ENCODE measurements at places on chromosomes 2 and 18. TPM values are rescaled to one million over a fixed set of nuclear protein-coding genes. Genes with fewer than 3 reads are reported as not detected.

Gene GAL3ST2
- not detected for total RNA-seq

GRCh38 chr2:236501026-236501425 is 68.6 kb upstream of the ACKR3 start:
- H3K4me3 ChIP-seq = no peak overlapping the region
- no peaks in the 10 kb centered on the region for H3K36me3 ChIP-seq
- DNase-seq = no peak
- H3K4me1 ChIP-seq = no peaks in the 10 kb centered on the region
- no peaks in the 10 kb centered on the region for H3K27me3 ChIP-seq

DNA sequence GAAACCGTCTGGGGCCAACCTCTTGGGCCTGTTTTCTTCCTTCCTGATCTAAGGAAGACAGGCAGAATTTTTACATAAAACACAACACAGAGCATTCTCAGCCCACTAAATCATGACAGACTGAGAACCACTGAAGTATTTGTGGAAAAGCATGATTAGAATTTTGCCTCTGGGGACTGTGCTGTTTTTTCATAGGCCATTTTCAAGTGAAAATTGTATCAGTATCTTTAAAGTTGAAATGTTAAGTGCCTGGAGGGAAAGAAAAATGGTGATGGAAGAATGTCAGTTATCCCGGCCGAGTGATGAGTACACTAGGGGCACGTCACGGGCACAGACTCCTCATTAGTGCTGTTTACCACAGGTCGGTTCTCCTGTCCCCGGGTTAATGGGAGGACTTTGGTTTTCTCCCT is 36.9 kb downstream of the EHD3 start:
- H3K27ac ChIP-seq = no peak overlapping the region
- peaks cover 2% of the 10 kb centered on the region for H3K4me1 ChIP-seq
- H3K27me3 ChIP-seq = no peaks in the 10 kb centered on the region
- no peak for DNase-seq

- no peak for DNase-seq
- H3K4me3 ChIP-seq = no peak overlapping the region
- H3K36me3 ChIP-seq = no peaks in the 10 kb centered on the region
- H3K4me1 ChIP-seq = no peaks in the 10 kb centered on the region
Measured at GRCh38 chr2:70928366-70928765, 7.3 kb upstream of the ATP6V1B1 start.

DNA sequence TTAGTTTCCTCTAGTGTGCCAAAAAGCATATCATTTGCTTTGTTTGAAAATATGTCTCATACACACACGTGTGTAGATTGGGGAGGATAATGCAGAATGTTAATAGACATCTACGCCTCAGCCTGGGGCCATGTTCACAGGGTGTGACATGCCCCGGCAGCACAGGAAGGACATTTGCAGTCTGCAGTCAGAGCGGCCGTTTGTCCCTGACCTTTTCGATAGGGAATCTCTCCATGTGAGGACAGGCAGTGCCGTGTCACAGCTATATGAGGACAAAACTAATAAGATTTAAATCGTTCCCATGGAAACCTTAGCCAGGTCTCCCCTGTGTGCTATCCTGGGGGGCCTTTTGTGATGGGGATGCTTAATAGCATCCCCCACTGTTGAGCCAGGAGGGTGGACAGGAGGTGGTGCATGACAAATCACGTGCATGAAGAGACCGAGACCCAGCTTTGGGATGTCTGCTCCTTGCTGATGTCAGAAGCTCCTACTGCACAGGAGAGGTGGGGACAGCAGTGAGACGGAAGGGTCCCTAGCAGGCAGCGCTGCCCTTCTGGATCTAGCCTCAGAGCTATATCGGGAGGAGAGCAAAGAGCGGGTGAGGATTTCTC is 100.6 kb downstream of the RNF144A start:
- H3K4me1 ChIP-seq = no peaks in the 10 kb centered on the region
- H3K36me3 ChIP-seq = no peaks in the 10 kb centered on the region
- H3K27ac ChIP-seq = no peak overlapping the region
- H3K4me3 ChIP-seq = no peak overlapping the region

Gene CCDC178
- not detected for total RNA-seq

Gene TUBA3E
- not detected for total RNA-seq

GRCh38 chr2:3493615-3494007 is 25.7 kb downstream of the ADI1 start:
- H3K4me1 ChIP-seq = peaks cover 8% of the 10 kb centered on the region
- H3K4me3 ChIP-seq = no peak overlapping the region
- no peaks in the 10 kb centered on the region for H3K27me3 ChIP-seq
- H3K27ac ChIP-seq = no peak overlapping the region
- H3K36me3 ChIP-seq = no peaks in the 10 kb centered on the region

DNA sequence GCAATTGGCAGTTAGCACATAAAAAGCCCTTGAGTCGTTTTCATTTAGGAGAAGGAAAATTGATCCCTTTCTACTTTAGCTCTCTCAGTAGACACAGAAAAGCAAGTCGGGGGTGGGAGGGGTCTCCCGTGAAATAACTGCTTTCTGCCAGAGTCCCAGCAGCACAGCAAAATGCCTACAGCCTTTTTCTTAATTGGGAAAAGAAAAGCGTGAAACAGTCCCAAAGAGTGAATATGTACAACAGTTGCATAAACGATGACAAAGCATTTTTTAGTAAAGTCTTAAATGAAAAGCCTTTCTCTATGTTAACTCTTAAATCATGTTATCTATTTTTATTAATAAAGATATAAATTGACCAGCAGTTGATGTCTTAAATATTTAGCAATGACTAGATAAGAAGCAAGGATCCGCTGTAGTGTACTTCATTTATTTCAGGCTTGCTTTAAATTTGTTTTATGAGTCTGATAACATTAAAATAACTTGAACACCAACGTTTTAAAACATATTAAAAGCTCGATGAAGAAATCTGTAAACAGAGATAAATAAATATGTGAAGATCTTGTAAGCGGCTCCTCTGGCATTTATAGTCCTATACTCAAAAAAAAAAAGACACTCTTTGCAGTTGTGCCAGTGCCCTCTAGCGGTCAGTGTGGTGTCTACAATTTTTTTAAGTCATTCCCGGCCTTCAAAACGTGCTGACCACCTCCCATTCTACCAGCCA is 42.3 kb upstream of the ATIC start:
- H3K4me1 ChIP-seq = no peaks in the 10 kb centered on the region
- no peak overlapping the region for H3K27ac ChIP-seq
- no peak overlapping the region for H3K4me3 ChIP-seq

Data from H1 (cell line).